ENCODE measurements at places on chromosomes 3 and 15.

DNA sequence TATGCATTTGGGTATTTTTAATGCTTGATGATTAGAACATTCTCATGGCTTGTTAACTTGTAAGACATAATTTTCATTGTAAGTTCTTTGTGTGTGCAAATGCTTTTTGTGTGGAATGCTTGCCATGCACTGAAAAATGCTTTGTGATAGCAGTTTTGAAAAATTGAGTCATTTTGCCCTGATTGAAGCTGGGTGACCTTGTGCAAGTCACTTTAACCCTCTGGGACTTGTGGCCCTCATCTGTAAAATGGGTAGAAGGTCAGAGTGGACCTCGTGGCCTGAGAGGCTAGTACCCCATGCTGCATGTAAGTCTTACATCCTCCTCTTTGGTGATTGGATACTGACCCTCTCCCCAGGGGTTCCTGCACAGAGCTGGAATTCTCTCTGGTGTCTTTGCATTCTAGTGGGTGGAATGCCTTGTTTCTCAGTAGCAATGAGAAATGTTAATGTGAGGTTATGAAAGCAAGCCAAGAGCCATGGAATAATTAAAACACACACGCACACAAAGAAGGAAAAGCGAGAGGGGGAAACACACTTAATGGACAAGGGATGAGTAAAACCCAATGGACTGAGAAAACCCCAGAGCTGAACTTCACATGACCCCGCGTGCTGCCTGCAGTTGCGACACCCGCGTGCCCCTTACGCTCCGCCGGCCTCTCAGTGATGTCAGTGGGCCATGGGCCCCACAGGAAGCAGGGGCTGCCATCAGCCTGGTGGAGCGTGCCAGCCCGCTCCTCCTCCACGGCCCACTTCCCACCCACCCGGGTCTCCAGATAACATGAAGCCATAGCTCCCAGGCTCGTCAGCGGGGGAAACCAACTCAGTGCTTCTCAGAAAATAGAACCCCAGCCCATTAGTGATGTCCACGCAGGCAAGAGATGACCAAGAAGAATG, 44.0 kb downstream of the SMAD3 start:
- DNase-seq, result no peak

DNA sequence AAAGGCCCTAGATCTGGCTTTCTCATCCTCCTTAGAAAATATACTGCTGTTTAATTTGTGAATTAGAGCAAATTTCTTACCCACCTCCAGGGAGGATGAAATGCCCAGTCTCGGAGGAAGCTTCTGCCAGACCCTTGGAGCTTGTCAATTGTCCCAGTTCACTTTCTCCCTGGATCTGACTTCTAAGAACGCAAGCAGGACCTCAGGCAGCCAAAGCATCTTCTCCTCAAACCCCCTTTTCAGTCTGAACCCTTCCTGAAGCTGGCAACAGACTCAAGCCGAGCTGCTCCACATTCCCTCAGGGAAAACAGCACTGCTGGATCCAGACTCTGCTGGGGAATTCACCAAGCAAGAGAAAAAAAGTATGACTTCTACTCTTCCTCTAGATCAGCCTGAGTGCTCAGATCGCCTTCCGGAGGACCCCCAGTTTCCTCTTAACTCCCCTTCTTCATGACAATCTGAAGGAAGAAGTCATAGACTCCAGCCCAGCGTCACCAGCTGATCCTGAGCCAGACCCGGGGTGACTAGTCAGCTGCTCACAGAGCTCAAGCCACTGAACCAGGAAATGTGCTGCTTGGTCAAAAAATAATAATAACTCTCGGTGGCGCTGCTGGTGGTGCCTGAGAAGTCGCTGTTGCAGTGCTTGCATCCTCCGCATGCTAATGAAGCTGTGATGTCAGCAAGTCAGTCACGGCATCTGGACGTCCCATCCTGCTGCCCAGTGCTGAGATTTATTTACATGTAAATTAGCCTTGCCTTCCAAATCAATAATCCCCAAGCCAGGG, at the start of gene PRICKLE2:
Gene PRICKLE2, minus strand, starts transcription at position 641 of the 785 bp plus-strand sequence. CDS start 26,539 bp downstream, outside the sequence.
- peak; percentile 58 for DNase-seq

- no peak for DNase-seq
These were observed 123.2 kb downstream of the LRRK1 start for GRCh38 chr15:101042320-101042719.

DNA sequence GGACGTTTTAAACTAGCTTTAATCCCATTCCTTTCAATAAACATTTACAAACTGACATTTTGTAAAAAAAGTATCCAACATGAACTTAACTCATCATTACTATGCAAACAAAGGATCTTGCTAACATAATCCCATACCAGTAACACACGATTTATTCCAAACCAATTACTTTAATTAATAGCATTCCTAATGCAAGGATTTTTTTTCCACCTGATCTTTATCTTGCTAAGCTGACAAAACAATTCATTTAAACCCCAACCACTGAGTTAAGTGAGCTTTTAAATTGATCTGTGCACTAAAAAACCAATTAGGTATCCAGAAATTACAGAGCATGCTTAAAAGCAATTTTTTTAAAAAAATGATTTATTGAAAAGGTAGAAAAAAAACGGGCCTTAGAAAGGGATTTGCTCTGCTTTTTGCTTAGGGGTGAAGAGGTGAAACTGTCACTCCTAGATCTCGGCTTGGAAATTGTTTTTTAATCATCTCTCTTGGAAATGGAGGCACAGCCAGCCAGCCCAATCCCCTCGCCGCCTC, 1.2 kb downstream of the SH3BP5 start:
- no peak for DNase-seq

DNA sequence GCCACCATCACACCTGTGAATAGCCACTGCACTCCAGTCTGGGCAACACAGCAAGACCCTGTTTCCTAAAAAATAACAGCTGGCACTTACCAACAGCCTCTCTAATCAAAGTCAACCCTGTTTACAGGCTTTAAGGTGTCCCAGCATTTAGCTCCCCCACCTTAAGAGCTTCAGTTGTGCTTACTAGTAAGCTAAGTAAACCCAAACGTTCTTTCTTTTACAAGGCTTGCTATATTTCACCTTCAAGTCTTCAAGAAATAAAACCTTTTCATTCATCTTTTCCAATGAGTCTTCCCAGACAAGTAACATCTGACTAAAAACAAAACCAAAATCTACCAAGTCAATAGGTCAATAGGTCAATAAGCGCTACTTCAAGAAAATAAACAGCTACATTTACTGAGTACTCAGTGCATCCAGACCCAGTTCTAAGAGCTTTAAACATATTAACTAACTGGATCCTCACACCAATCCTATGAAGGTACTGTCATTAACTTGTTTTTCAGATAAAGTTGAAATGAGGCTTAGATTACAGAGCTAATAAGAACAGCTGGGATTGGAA, 62.4 kb downstream of the PBRM1 start:
- no peak for DNase-seq

- no peak for DNase-seq
These were observed 123.4 kb downstream of the EEFSEC start for GRCh38 chr3:128276577-128277183.

DNA sequence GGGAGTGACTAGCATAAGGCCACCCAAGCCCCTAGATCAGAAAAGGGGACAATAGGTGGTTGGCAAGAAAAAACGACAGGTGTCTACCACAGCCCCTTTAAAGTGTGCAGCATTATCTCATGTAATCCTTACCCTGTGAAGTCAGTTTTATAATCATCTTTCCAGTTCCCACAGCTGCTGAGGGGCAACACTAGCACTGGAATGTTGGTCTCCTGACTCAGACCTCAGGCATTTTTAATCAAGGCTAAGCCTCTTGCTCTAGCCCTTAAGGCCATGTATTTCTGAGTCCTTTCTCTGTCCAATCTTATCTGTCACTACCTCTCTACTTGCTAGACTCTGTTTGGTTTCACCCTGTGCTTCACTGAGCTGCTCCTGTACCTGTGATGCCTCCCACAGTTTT, 171.7 kb downstream of the TLE3 start:
- no peak for DNase-seq

DNA sequence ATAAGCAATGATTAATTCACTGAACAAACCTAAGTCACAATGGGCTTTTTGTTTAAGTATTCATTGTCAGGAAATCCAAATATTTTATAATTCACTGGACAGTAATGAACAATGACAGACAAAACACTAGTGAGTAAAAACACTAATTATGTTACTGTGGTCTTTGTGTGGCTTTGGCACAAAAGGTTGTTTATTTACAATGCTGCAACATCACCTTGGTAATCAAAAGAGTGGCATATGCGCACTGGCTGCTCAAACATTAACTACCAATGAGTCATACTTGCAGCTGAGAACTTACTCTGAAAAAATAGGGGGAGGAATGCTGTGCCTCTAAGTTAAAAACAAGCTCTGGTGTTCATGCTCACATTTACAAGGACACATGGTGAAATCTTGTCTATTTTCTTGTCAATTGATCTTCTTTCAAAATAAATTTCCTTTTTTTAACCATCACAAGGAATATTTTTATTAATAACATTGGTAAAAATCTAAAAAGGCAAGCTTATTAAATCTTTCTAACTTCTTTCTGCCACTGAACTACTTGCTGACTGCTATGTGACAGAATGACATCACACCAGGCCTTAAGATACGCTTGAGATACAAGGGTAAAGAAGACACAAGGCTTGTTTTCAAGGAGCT, 85.2 kb upstream of the PPIB start:
- DNase-seq, result no peak

GRCh38 chr15:78715434-78715833, 74.4 kb upstream of the CHRNB4 start:
- DNase-seq, result no peak

- no peak for DNase-seq
These were observed 211.9 kb downstream of the CADM2 start for GRCh38 chr3:85170646-85171045.

DNA sequence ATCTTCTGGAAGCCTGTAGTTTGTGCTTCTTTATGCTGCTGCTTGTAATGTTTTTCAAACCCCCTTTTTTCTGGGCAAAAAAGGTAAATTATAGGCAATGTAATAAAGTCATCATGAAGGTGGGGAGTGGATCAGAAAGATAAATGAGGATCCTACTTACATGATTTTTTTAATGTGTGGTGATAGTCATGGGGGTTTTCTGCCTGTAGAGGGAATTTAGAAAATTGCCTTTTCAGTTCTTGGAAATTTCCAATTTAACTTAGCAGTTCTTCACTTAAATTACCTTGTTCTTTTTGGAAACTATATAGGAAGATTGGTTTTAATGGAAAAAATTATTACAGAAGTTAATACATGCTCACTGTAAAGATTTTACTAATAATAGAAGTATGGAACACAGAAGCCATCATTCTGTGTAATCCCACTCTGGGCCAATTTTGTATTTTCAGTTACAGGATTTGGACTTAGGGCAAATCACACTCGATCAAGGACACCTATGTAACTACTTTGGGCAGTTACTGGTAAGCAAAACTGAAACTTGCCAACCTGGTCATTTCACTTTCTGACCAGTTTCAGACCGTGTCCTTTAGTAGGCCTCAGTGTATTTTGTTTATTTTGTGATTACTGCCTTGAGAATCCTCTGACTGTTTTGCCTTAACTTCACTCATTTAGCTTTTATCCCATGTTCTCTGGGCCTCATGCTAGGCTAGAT, 10.5 kb upstream of the SCAANT1 start:
- DNase-seq, result no peak

DNA sequence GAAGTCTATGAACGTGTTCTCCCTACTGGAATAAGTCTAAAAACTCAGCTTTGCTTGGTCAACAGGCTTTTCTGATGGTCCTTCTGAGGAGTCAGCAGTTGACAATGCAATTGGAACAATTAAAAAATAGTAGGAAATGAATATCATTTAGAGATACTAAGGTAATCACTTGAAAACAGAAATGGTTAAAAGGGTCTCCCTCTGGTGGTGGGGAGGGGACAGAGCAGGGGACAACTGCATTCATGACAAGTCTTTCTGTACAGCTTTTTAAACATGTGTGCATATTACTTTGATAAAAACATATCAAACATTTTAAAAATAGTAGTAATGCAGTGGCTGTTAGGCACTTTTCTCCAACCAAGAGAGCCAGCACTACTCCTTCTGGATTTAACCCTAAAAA, 119.9 kb upstream of the FHIT start:
- DNase-seq, result peak; percentile 36

GRCh38 chr3:36944012-36944640, 728 bp downstream of the TRANK1 start:
- peak; percentile 40 for DNase-seq

DNA sequence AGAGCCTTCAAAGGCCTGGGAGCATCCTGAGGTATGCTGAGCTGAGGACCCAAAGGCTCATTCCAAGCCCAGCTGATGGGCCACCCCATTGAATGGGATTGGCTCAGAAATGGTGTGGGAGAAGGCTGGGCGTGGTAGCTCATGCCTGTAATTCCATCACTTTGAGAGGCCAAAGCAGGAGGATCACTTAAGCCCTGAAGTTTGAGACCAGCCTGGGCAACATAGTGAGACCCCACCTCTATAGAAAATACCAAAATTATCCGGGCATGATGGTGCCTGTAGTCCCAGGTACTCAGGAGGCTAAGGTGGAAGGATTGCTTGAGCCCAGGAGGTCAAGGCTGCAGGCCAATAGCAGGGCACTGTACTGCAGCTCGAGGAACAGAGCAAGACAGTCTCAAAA, 43.8 kb upstream of the ADAMTSL3 start:
- no peak for DNase-seq

- DNase-seq, result no peak
These were observed 216.3 kb upstream of the ARPP21 start for GRCh38 chr3:35422836-35423601.

DNA sequence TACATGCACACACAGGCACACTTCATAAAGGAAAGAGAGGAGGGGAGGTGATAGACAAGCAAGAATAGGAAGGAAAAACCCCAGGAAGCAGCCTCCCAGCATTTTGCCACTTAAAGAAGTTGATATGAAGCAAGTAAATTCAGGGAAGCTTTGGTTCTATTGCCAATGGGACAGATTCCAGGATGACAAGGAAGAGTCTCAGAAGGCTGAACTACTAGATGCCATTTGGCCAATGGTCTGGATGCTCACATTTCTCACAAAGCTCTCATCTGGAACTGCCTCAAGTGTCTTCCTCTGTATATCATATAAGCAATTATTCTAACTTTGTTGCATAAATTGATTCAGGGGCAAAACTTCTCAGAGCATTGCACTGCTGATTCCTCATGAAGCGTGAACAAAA, 78.8 kb upstream of the STRIT1 start:
- DNase-seq, result no peak

DNA sequence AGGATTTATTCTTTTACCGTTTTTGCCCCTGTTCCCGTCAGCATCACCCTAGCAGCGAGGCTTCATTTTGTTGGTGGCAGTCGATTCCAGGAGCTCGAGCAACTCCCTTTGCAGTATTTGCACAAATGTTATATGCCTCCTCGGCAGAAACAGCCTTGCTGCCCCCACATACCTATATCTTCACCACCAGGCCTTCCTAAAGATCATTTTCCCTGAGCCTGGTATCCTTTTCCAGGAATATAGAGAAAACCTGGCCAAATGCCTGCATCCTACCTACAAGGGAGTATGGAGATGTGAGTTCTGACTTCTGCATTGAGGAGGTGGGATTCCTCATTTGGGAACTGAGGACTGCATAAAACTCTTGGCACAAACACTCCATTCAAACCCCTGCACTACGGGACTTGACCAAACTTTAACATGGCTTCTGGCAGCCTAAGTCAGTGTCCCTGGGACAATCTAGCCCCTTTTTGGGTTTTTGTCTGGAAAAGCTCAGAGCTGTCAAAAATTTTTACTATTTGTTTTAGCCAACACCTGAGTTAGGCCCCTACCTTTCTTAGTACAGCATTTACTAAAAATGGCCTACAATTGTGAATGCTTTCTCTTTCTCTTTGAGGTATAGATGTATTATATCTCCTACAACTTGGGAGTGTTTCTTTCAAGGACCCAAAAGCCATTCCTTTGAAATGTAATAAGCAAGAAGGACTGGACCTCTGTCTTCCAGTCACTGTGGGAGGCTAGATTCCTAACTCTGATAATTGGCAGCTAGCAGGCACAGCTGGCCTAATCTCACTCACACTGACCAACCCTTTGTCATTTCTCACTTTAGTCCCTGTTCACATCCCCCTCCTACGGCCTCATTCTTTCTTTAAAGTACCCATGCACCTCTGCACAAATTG, 12.1 kb upstream of the UBE2Q2 start:
- DNase-seq, result no peak

Data from neural crest cell (in vitro differentiated cells).